ENCODE measurements at places on chromosomes 5 and 9.

GRCh38 chr9:122213589-122214413, 15.0 kb downstream of the LHX6 start:
- peak overlapping the region; percentile 24 for H3K4me3 ChIP-seq
- peaks cover 91% of the 10 kb centered on the region for H3K27me3 ChIP-seq
- H3K4me1 ChIP-seq: peaks cover 9% of the 10 kb centered on the region
- no peaks in the 10 kb centered on the region for H3K36me3 ChIP-seq

DNA sequence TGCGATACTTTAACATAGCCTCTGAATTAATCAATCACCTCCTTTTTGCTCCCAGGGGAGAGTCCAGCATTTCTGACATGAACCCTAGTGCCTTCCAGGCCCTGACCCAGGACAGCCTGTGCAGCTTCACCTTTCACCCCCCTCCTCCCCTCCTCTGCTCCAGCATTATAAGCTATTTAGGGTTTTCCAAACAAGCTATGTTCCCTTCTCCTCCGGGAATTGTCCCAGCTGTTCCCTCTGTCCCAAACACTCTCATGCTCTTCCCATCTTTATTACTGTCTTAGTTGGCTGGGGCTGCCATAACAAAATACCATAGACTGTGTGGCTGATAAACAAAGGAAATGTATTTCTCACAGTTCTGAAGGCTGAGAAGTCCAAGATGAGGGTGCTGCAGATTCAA, 161.5 kb downstream of the EBF1 start:
- peaks cover 6% of the 10 kb centered on the region for H3K27me3 ChIP-seq
- no peak for DNase-seq
- H3K27ac ChIP-seq: no peak overlapping the region
- no peaks in the 10 kb centered on the region for H3K4me1 ChIP-seq
- no peaks in the 10 kb centered on the region for H3K36me3 ChIP-seq

- H3K4me1 ChIP-seq: no peaks in the 10 kb centered on the region
- no peak within 1 kb of the TSS for H3K27ac ChIP-seq
- no peaks in the 10 kb centered on the region for H3K36me3 ChIP-seq
- DNase-seq: peak; percentile 83
- H3K4me3 ChIP-seq: no peak within 1 kb of the TSS
These were observed at the start of gene GLRA1 for GRCh38 chr5:151924564-151925301. Gene GLRA1 (minus strand): TSS chr5:151924851. CDS start chr5:151924549, 302 bp downstream.

DNA sequence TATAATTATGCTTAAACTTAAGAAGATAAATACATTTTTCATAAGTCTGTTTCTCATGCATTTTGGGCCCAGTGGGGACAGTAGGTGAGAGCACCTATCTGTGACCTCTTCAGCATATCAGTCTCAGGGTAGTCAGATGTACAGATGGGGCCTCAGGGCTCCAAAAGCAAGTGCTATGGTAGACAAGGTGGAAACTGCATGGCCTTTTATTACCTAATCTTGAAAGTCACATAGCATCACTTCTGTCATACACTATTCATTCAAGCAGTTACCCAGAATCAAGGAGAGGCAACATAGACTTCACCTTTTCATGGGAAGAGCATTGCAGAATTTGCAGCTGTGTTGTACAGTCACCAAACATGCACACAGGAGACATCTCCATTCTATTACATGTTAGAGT, 94.8 kb downstream of the SV2C start:
- H3K36me3 ChIP-seq: no peaks in the 10 kb centered on the region
- H3K27ac ChIP-seq: no peak overlapping the region
- no peaks in the 10 kb centered on the region for H3K27me3 ChIP-seq
- no peaks in the 10 kb centered on the region for H3K4me1 ChIP-seq
- no peak overlapping the region for H3K4me3 ChIP-seq
- DNase-seq: no peak

DNA sequence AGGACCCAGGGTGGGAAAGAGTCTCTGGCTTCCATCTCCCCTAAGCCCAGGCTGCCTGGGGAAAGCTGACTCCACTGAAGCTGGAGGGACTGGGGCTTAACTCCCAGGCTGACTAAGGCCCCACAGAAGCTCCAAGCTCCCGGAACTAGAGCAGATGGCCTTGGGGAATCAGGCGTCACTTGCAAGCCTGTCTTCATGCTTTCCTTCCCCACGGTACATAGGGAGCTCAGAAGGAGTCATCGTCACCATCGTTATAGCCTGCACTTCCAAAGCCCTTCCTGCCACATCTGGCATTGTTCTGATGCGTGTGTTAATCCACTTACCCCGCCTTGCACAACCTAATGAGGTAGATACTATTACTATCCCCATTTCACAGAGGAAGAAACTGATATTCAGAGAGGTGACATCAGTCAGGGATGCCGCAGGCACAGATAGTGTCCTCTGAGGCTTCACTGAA, 11.5 kb downstream of the AQP3 start:
- H3K27ac ChIP-seq: peak overlapping the region; percentile 58
- no peaks in the 10 kb centered on the region for H3K27me3 ChIP-seq
- H3K4me3 ChIP-seq: no peak overlapping the region
- H3K36me3 ChIP-seq: no peaks in the 10 kb centered on the region
- H3K4me1 ChIP-seq: peaks cover 21% of the 10 kb centered on the region

- no peak overlapping the region for H3K27ac ChIP-seq
- no peaks in the 10 kb centered on the region for H3K36me3 ChIP-seq
- no peak overlapping the region for H3K4me3 ChIP-seq
- DNase-seq: no peak
- no peaks in the 10 kb centered on the region for H3K27me3 ChIP-seq
- H3K4me1 ChIP-seq: peaks cover 5% of the 10 kb centered on the region
These were observed 59.5 kb downstream of the VAV2 start for GRCh38 chr9:133932633-133933032.

All from hepatocyte (in vitro differentiated cells).